ENCODE measurements at places on chromosomes 7 and 10. TPM values are rescaled to one million over a fixed set of nuclear protein-coding genes. Genes with fewer than 3 reads are reported as not detected.

Gene PLEKHS1
- not detected for polyA plus RNA-seq

Gene CPA4
- 0.20 TPM for polyA plus RNA-seq

Gene SLC25A40
- 24.6 TPM for polyA plus RNA-seq

Gene SLC26A5
- not detected for polyA plus RNA-seq

Gene MBL2
- not detected for polyA plus RNA-seq

Gene NPM3
- 10.8 TPM for polyA plus RNA-seq

Gene PRTFDC1
- 16.3 TPM for polyA plus RNA-seq

Gene TRIM50
- not detected for polyA plus RNA-seq

Gene LRRN3
- polyA plus RNA-seq = not detected

Gene RGR
- polyA plus RNA-seq = not detected

Gene HOXA4
- polyA plus RNA-seq = not detected
